NCI-H1436 (cell line): ENCODE measurements at places on chromosomes 7 and 10.

- DNase-seq: no peak
Observed at GRCh38 chr10:124448696-124449169, 1.1 kb downstream of the NKX1-2 start.

- DNase-seq: no peak
Observed at GRCh38 chr10:90308223-90308622, 549.6 kb downstream of the HTR7 start.

GRCh38 chr7:82677493-82677892 is 233.9 kb upstream of the CACNA2D1 start:
- DNase-seq: no peak

GRCh38 chr10:5737352-5737751 is 52.7 kb downstream of the TASOR2 start:
- DNase-seq: no peak

DNA sequence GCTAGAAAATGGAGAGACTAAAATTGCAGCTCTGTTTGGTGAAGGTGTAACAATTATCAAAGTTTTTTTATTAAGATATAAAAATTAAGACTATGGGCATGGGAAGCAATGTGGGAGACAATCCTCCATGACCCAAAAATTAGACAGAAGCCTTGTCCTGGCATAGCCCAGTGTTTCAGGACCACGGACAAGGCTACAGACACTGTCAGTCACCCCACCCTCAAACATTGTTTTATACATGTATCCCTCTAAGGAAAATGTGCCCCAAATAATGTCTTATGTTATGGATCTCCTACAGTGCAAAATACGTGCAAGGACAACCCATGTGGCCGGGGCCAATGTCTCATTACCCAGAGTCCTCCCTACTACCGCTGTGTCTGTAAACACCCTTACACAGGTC is 24.0 kb downstream of the HABP2 start:
- DNase-seq: no peak
